AG20443 (cell line): ENCODE measurements at places on chromosomes 1 and 21.
A peak's percentile ranks its signal among the peaks of the same experiment; 100 is the strongest.

- DNase-seq = no peak
These were observed 8.3 kb upstream of the NVL start for GRCh38 chr1:224338150-224338838.

DNA sequence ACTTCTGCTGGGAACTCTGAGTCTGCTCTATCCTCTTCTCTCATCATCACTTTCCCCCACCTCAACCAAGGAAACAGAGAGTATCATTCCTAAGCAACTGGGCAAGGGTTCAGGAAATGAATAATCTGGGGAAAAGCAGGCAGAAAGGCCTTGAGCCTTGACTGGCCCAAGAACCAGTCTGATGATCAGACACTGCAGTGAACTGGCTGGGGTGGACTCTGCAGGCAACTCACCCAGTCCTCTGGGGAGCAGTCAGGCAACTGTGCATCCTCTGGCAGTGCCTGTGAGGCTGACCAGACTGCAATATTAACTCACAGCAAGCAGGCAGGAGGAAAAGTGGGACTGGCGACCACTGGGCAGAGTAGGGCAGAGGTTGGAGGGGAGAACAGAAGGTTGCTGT, 991 bp downstream of the ANKRD35 start:
- DNase-seq = peak; percentile 48

GRCh38 chr1:119266386-119266785, 102.2 kb upstream of the HAO2 start:
- no peak for DNase-seq

DNA sequence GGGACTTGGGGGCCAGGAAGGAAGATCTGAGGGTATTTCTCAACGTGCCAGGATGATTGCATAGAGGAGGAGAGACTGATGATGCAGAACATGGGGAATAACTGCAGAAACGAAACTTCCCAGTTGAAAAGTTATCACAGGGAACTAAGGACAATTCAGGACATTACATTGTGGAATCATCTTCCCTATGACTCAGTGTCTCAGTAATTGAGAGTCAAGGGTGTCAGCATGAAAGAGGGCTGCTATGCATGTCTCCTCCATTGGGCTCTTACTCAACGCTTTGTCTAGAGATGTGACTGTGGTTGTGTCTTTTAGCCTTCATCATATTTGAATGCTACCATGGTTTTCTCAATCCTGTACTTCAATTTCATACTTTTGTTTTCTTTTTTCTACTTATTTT, 48.9 kb upstream of the PTGFR start:
- DNase-seq = peak; percentile 43

DNA sequence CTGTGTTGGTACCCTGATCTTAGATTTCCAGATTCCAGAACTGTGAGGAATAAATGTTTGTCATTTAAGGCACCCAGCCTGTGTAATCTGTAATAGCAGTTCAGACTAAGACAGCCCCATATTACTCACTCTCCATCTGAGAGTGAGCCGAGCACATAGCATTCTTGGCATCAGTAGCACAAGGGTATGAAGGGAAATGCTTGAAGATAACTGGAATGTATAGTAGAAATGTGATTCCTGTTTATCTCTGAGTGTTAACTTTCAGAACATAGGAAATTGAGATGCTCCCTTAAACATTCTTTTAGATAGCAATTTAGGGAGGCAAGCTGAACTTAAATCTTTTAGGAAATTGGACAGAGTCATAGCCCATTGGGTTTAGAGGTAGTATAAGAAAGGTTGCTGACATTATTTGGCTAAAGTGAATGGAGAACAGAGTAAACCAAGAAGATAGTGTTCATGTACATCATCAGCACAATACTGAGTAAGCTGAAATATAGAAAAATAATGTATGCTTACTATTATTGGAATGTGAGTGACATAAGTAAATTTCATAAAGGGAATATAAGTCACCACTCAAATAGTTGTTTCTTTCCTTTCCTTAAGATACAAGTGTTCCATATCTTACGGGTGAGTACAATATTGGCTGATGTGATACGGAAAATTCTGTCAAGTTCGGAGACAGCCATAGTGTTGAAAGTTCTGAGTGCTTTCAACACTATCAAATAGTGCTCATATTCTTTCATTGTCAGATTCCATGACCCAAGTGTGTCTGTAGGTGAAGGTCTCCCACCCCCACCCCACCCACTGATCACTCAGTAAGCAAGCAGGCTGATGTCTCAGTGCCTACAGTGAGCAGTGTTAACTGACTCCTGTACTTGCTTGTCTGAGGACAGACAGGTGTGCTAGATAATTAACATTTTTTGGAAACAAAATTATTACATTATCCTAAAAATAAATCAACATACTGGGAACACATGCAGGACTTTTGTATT, 73.7 kb downstream of the LRRC8D start:
- peak; percentile 53 for DNase-seq

DNA sequence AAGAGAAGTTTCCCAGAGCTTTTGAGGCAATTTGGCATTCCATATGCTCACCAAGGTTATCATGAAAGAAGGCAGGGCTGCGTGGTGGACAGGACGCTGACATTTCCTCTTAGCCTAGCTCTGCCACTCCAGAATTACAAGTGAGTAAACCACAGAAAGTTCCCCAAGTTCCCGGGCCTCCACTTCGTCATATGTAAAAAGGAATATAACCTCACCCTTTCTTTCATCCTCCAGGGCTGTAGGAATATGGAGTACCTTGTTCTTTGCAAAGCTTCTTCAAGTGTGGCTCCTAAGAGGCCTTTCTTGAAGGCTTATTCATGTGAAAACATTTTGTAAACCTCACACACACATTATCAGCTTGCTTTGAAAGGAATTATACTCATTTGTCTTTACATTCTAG, 210.2 kb downstream of the GREM2 start:
- no peak for DNase-seq

DNA sequence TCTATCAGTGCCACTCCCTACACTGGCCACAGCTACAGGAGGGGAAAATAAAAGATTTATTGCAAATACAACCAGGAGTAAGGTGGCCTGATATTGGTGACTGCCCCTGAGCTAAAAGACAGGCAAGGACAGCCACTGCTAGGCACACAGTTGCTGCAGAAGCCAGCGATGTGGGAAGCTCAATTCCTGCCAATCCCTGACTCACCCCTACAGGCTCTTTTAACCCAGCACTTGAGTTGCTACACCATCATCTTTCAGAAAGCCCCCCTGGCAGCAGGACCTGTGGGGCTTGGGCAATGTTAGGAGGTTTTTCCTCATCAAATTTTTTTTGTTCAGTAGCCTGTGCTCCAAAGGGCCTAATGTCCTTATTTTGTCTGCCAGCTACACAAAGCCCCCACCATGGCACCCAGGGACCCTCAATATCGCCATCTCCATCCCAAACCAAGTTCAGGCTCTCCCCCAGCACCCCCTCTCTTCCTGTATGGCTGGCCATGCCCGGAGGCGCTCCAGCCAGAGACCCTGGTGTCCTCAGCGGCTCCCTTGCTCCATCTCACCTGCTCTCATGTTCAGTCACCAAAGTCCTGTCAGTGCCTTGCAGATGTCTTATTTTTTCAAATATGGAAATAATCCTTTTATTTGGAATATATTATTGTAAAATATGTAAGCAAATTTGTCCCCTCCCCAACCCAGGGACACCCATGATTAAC, 13.4 kb downstream of the CLEC20A start:
- DNase-seq = no peak

DNA sequence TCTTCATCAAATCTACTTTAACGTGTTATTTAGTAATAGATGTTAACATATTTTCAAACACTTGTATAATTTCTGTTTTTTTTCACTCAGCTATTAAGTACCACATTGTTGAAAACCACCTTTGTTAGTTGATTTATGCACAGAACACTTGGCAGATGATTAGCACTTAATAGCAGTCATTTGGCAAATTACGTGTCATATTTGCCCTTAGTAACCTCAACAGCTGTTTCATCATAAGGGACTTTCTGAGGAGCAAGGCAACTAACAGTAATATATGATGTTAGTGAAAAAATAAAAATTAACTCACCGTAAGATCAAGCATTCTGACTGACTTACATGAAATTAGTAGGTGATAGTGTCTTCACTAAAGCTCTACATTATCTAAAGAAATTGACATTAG, 186.4 kb downstream of the HMCN1 start:
- DNase-seq = no peak

DNA sequence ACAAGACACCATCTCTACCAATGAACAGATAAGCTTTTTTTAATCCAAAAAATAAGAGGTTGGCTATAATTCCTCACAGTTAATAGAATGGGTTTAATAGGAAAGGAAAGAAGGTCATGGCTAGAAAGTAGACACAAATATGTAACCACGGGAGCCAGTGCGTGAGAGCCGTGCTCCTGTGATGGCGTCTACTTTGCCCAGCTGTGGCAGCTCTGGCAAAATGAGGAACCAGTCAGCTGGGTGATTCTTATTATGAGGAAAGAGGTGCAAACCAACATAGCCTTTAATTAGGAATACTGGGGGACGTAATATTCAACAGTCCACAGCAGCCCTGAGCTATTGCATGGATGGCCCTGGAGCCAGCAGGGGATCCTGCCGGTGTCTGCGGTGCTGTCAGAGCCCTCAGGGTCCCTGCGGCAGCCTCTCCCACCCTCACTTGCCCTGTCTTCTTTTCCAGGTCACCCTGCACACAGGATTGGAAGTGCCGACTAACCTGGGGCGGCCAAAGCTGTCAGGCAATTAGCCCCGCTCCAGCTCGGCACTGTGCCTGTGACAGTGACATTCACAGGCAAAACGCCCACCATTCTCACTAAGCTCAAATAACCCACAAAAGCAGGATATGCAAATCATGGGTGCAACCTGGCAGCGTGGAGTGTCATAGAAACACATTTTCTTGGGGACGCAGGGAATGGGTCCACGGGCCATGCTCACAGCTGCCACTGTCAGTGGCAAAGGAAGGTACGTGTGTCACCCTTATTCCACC, 25.9 kb upstream of the GNPAT start:
- DNase-seq = no peak

DNA sequence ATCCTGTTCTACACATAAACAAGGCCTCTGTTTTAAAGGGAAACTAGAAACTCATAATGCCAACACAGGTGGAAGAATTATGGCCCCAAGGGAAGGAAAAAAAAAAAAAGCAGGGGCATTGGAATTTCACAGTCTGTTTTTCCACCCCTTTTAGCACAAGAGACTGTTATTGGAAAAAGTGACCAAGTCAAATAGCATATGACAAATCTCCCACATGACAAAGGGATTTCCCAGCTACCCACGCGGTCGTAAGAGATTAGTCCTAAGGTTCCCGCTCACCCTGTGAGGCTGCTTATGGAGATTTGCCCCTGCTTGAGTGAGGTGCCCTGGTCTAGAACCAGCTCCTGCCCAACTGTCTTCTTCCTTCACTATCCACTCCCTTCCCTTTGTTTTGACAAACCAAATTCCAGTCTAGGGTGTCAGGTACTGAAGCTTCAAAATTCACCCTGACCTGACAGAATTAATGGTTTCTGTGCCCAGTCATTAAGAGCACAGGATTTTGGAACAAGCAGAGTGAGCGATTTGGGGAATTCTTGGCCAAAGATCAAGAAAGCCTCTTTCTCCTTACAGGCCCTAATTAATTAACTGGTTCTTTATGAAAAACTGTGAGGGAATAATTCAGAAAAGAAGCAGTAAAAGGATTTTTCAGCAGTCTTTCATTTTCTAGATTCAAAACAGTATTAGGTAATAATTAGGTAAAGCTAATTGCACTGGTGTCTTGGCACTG, 107.3 kb downstream of the NMNAT2 start:
- DNase-seq = peak; percentile 17

DNA sequence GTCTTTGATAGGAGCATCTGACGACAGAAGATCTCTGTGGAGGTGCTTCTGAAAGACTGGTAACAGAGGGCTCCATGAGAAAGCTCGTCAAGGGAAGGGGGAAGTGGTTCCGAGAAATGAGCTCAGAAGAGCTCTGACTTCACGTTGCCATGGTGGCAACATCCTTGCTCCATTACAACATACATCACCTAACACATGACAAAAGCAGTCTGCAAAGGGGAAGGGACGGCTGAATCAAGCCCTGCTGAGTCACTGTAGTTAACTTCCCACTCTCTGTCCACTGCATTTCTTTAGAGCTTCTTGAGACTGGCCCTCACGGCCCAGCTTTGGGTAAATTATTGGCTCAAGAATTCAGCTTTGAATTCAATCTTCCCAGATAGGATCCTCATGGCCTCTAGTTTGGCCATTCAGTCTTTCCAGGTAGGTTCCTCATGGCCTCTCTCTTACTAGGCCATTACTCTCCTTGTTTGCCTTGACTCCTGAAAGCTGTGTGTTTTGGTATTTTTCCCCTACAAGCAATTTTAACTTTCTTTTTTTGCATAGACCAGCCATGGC, 88.0 kb upstream of the ZNF648 start:
- DNase-seq = peak; percentile 79

- DNase-seq = no peak
These were observed 161.7 kb downstream of the NTMT2 start for GRCh38 chr1:170307426-170307825.

DNA sequence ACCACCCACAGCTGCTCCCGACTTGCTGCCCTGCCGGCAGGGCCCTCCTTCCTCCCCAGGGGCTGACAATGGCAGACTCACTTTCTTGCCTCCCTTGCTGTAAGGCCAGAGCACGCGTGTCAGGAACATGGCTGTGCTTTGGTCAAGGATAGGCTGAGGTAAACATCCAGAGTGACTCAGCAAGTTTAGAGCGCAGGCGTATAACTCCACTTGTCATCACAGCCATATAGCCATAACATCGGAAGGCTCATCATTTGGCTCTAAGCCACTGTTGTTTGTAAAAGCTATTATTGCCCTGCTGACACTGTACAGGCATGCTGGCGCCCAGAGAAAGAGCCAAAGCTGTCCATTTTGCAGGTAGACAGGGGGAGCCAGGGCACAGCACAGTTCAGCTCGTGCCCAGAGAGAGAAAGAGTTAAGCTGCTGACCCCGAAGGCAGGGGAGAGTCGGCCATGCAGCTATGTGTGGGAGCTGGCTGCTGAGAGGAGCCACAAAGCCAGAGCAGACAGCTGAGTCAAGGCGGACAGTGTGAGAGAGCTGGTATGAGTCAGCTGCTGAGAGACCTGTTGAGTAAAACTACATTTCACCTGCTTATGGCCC, 60.6 kb downstream of the GNG4 start:
- DNase-seq = peak; percentile 27

- DNase-seq = no peak
These were observed 263.0 kb downstream of the TNR start for GRCh38 chr1:175480343-175480822.

- DNase-seq = peak; percentile 78
These were observed 181.9 kb downstream of the ZSCAN20 start for GRCh38 chr1:33654267-33654834.

DNA sequence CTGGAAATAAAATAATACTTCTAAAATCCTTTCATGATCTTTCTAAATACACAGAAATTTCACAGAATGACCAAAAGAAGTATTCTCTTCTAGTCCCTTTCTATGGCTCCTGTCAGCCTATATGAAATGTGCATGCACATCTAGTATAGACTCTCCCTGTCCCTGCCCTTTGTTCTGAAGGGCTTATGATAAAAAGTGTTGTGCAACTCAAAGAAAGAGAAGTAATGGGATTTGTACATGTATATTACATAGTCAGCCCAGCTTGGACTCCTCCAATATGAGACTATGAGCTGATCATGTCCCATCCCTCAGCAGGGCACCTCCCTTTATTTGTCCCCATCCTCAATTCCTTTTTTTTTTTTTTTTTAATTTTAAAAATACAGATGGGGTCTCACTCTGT, 42.1 kb upstream of the LAX1 start:
- DNase-seq = no peak

- peak; percentile 88 for DNase-seq
These were observed 99.5 kb upstream of the BMP8A start for GRCh38 chr1:39391691-39392679.

- DNase-seq = no peak
These were observed 151.7 kb downstream of the DAB1 start for GRCh38 chr1:57272150-57272549.
